ENCODE measurements at places on chromosomes 7 and 10.

GRCh38 chr7:15954671-15955354, 268.3 kb upstream of the MEOX2 start:
- DNase-seq = no peak

DNA sequence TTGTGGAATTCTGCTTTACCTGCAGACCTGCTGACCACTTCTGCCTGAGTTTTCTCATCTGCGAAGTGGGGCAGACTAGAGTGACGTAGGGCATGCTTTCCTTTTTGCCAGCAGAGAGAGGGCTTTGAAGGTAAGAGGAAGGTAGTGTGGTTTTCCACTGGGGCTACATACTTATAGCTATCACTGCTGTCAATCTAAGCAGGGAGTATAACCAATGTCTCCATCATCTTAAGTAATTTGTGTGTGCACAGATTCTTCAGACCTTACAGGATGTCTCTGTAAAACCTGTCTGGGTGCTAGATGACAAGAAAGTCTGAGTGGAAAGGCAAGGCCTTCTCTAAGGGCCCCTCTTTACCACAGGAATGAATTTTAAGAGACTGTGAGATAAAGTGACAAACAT, 106.8 kb downstream of the RBM20 start:
- no peak for DNase-seq

DNA sequence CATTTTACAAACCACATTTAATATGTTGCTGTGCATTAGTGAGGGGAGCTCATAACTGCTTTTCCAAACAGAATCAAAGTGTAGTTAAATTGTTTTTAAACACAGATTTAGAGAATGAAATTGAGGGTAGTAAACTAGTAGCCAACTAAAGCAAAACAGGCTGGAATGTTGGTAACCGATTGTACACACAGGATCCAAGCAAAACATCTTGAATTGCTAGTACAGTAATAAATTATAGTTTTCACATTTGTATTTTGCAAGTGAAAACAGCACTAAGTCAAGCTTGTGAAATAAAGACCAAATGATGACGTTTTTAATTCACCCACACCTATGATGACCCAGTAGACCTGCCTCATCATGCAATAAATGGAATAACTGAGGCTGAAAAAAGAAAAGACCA, 198.3 kb downstream of the HDAC9 start:
- DNase-seq = no peak

DNA sequence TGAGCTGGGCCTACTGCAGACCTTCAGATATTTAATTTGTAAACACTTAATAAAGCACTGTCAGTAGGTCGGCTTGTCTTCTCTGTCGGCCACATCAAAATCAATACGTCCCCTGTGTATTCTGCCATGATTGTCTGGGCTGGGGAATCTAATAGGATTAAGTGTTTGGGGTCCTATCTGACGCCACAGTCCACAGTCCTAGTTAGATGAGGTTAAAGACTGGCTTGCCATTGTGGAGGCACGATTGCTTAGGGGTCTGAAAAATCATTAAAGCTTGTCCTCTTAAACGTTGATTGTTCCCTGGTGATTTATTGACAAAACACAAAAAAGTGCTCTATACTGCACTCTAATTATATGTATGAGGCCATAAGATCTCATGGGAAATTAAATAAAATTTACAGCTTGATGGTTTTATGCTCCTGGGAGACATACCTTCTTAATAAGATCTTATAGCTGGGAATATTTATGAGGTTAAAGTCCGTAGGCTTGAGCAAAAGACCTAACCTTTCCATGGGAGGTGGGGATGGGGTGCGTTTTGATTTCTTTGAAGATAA, 650.3 kb upstream of the GALNT17 start:
- DNase-seq = no peak

- no peak for DNase-seq
Measured at GRCh38 chr7:108079648-108080591, 50.2 kb downstream of the LAMB4 start.

- DNase-seq = no peak
Measured at GRCh38 chr10:126903656-126904360, 1.4 kb upstream of the DOCK1 start.
